ENCODE measurements at places on chromosomes 12 and 14. TPM values are rescaled to one million over a fixed set of nuclear protein-coding genes. Genes with fewer than 3 reads are reported as not detected.

OAS2 gene
- total RNA-seq: 0.41 TPM

TGFB3 gene
- 1.5 TPM for total RNA-seq

DNA sequence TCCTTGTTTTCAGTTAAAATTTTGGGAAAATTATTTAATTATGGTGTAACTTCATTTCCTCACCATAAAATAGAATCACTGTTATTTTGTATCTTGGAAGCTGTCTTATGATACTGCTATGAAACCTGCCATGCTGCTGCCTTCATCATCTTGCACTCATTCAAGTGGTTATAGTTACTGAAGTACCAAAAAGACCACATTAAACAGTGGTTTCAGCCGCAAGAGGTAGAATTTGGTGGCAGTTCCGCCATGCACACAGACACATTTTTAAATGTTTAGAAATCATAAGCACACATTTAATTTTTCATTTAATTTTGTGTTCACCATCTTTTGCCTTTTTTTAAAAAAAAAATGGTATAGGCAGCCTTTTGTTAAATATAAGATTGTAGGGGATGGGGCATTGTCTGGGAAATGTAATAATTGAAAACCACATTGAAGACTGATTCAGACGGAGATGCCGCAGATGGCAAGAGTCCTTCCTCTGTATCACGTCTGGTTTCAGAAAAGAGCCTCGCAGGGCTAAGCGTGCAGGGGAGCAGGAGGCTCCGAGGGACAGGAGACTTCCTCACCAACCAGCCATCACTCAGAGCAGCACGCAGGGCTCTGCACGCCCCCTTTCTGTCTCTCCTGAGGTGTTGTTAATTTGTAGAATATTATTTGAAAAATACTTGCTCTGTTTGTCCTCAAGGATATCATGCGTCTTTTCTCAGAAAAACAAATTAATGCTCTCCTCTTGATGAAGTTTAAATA is 115.2 kb upstream of the PELI2 start:
- no peak overlapping the region for H3K27ac ChIP-seq
- no peak for DNase-seq
- no peaks in the 10 kb centered on the region for H3K27me3 ChIP-seq
- no peak overlapping the region for H3K4me3 ChIP-seq
- peaks cover 15% of the 10 kb centered on the region for H3K4me1 ChIP-seq

DNA sequence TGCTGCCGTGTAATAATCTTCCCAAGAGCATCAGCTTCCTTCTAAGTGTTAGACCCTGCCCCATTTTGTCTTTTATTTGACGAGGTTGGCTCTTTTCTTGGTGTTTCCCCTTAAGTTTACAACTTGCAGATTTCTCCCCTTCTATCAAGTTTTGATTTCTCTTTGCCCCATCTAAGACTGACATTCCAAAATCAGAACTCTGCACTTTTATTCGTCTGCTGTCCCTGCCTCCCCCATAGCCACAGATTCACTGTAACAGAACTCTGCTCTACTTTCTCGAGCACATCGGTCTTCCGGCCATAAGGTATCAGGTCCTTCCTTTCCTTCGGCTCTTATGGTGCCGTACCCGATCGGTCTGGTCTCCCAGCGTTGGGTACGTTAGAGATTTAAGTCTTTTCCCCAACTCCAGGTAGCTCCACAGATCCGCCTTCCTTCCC is 563 bp downstream of the DCP1B start:
- H3K36me3 ChIP-seq: no peaks in the 10 kb centered on the region
- H3K27ac ChIP-seq: peak overlapping the region; percentile 99
- peaks cover 25% of the 10 kb centered on the region for H3K4me1 ChIP-seq
- no peak for DNase-seq

TMX1 gene
- total RNA-seq: 17.4 TPM

DNA sequence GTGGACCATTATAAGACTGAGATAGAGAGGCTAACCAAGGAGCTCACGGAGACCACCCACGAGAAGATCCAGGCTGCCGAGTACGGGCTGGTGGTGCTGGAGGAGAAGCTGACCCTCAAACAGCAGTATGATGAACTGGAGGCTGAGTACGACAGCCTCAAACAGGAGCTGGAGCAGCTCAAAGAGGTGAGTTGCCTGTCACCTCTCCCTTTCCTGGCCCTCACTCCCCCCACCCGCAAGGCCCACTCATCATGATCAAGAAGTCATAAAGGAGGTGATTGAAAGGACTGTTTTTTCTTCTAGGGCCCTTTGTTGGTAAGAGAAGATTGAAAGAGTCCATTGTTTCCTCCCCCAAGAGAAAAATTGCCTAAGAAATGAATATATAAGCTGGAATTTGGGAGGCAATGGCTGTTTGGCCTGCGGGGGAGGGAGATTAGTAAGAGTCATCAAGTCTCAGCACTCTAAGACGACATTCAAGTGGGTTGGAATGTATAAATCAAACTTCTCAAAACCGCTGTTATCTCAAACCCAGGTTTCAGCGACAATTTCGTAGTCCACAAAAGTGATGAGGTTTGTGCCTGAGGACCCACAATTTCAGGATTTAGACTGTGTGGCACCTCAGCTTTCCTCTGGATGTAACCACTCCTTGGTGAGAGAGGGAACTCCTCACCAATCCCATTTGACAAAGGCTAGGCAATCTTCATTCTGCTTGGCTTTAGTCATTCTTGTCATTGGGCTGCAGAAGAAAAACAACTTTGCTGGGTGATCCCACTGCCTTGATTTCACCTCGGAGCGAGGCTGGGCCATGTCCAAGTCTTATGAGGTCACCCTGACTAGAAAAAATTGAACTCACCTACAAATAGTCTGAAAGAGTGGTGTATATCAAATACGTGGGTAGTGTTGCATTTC is 966 bp downstream of the BICD1 start:
- H3K36me3 ChIP-seq: peaks cover 10% of the 10 kb centered on the region
- peak overlapping the region; percentile 99 for H3K4me3 ChIP-seq
- peaks cover 14% of the 10 kb centered on the region for H3K27me3 ChIP-seq
- peaks cover 34% of the 10 kb centered on the region for H3K4me1 ChIP-seq
- peak; percentile 18 for DNase-seq

DNA sequence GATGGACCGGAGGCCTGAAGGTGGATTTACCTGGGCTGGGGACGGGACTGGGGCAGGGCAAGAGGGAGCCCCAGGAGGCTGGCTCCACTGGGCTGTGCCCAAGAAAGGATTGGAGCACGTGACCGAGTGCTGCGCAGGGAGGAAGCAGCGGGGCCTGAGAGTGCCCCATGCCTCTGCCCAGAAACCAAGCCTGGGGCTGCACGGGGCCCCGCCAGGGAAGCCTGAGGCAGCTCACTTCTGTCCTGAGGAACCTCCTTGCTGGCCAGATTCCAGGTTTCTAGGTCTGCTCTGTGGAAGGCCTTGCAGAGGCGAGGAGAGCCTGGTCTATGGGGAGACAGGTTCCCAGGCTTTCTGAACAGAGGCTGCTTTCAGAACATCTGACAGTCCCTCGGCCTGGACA is 10.4 kb downstream of the NGB start:
- no peak for DNase-seq
- H3K27me3 ChIP-seq: peaks cover 11% of the 10 kb centered on the region
- H3K4me3 ChIP-seq: no peak overlapping the region
- no peak overlapping the region for H3K27ac ChIP-seq

DNA sequence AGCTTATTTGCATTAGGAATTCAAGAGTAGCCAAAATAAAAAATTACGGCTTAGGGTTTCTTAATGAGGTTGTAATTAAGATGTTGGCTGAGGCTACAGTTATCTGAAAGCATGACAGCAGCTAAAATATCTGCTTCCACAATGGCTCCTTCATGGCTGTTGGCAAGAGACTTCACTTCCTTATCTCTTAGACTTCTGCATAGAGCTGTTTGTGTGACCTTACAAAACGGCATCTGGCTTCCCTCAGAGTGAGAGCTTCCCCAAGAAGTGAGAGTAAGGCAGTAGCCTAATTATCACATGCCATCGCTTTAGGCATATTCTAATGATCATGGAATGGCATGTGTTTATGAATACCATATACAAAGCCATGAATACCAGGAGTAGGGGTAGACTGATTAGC is 57.6 kb downstream of the CCDC59 start:
- no peak for DNase-seq
- H3K27me3 ChIP-seq: no peaks in the 10 kb centered on the region
- no peak overlapping the region for H3K4me3 ChIP-seq
- H3K27ac ChIP-seq: no peak overlapping the region
- no peaks in the 10 kb centered on the region for H3K4me1 ChIP-seq
